ENCODE measurements at places on chromosomes 3 and 15.

DNA sequence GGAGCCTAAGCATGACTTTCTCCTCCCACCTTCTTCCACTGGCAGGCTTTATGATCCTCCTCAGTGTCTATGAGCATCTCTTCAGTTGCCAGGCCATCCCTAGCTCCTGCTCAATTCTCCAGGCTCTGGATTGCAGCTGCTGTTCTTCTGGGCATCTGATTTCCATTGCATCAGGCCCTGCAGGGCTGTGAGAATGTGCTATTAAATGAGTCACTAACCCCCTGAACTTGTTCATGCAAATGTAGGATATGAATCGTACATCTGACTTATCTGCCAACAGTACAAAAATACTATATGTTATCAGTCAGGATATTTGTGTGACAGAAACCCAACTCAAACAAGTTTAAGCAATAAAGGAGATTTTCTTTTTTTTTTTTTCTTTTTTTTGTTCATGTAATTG is 11.9 kb downstream of the GPR176 start:
- DNase-seq = no peak
- H3K4me3 ChIP-seq = no peak overlapping the region
- no peaks in the 10 kb centered on the region for H3K36me3 ChIP-seq
- peaks cover 2% of the 10 kb centered on the region for H3K4me1 ChIP-seq
- peaks cover 9% of the 10 kb centered on the region for H3K27me3 ChIP-seq

DNA sequence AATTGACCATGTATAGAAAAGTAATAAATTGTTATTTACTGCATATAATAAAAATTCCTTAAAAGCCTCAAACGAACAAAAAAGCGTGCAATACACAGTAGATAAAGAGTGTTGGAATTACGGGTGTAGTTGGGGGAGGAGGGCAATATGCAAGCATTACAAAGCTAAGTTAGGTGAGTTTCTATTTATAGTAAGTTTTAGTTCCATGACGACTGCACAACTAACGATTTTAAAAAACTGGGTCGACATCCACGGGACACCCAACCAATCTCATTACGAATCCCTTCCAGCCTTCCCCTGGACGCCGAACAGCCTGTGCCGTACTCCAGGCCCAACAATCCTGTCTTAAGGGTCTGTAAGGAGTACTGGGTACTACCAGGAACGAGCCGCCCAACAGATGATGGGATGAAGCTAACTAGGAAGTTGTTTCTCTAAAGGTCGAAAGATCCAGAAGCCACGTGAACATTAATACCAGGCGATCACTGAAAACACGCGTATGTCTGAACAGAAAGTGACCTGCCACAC is 677 bp downstream of the POLQ start:
- peak overlapping the region; percentile 91 for H3K4me3 ChIP-seq
- peak overlapping the region; percentile 91 for H3K27ac ChIP-seq
- DNase-seq = no peak
- H3K36me3 ChIP-seq = peaks cover 28% of the 10 kb centered on the region
- H3K4me1 ChIP-seq = peaks cover 30% of the 10 kb centered on the region
- no peaks in the 10 kb centered on the region for H3K27me3 ChIP-seq

- no peak overlapping the region for H3K27ac ChIP-seq
- no peak for DNase-seq
- no peak overlapping the region for H3K4me3 ChIP-seq
- no peaks in the 10 kb centered on the region for H3K4me1 ChIP-seq
- no peaks in the 10 kb centered on the region for H3K36me3 ChIP-seq
- no peaks in the 10 kb centered on the region for H3K27me3 ChIP-seq
Observed at GRCh38 chr3:89525609-89526008, 418.2 kb downstream of the EPHA3 start.

- no peak overlapping the region for H3K4me3 ChIP-seq
- peaks cover 14% of the 10 kb centered on the region for H3K27me3 ChIP-seq
- DNase-seq = no peak
- H3K36me3 ChIP-seq = no peaks in the 10 kb centered on the region
- H3K27ac ChIP-seq = no peak overlapping the region
Observed at GRCh38 chr15:47824147-47824546, 106.8 kb downstream of the SEMA6D start.

All from activated T-helper 2 cell treated with anti-CD3 and anti-CD28 coated beads, Interferon-gamma antibody, Interleukin-2, Interleukin-4, amounts not matched to agents 10 μg/mL and 5 μg/mL and 100 μg/mL, durations not matched to agents 14 hours and 24 hours and 36 hours (primary cell).